ENCODE measurements at places on chromosomes 7 and 10.

GRCh38 chr7:46032353-46032752, 111.3 kb upstream of the IGFBP3 start:
- no peak for DNase-seq

DNA sequence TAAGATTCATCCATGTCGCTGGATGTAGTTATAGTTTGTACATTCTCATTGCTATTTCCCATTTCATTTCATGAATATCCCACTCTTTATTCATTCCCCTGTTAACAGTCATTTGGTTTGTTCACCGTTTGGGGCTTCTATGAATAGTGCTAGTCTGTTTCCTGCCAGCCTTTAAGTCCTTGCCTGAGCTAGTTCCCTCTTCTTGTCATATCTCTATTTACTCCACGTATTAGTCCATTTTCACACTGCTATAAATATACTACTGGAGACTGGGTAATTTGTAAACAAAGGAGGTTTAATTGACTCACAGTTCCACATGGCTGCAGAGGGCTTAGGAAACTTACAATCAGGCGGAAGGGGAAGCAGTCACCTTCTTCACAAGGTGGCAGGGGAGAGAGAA, 56.2 kb downstream of the PLCE1 start:
- DNase-seq, result no peak

DNA sequence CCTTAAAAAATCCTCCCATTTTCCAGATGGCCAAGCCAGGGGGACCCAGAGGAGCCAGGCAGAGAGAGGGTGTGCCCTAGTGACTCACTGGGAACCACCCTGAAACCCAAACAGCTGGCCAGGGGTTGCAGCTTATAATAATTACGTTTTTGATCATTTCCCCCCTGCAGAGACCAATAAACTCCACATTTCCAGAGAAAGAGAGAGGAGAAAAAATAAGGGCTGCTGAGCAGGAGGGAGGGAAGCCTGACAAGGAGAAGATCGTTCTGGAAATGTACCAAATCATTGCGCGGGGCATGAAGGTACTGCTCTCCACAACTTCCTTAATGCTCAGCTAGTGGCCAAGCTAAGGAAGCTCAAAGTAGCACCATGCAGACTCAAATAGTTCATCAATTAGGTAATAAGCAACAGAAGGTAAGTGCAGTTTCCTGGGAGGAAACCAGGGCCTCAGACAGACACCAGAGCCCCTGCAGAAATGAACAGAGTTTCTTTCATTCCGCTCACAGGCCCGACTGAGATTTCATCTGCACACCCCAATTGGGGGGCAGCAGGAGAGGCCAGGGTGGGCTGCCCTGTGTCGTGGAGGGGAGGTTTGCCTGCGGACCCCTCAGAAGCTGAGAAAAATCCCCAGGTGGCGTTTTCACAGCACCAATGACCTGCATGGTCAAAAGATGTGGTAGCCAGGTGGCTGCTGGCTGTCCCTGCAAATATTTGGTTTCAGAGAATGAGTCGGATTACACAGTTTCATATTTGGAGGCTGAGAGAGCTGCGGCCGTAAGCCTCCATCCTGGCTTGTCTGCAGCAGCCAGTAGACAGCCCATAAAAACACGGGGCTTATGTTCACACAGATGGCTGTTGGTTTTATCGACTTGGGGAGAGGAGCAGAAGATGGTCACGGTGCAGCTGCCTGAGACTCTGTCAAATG, 153.2 kb upstream of the LYZL2 start:
- no peak for DNase-seq

DNA sequence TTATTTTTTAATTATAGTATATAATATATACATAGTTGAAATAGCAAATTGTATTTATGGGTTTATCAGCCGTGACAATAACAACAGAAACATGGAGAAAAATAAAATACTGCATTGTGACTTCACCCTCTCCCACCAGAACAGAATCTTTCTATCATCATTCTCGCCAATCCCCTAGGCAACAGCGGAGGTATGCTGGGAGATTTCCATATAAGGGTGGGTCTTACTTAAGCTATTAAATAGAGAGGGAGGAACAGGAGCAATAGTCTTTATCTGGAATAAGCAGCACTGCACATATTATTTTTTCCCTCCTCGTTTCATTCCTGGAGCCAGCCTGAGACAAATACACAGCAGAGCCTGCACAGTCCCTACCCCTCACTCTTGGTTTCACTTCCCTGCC, 1214.9 kb downstream of the XPNPEP1 start:
- DNase-seq, result no peak

GRCh38 chr10:83301732-83302131, 837.6 kb upstream of the GHITM start:
- no peak for DNase-seq

DNA sequence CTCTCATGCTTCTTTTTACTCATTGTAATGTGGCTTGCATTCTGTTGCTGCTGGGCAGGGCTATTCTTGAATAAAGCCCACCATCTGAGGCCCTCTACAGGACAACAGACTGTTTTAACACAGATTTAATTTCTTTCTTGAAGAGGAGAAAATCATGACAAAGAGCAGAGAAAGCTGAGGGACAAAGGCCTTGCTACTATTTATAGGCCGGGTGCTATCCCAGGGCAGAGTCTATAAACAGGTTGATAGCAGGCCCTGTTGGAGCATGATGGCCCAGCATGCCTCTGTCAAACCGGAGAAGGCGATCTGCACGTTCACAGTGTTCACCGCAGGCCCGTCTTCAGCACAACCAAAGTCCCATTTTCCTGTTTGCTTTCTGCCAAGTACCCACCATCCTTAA, 3.0 kb downstream of the VIPR2 start:
- DNase-seq, result no peak

DNA sequence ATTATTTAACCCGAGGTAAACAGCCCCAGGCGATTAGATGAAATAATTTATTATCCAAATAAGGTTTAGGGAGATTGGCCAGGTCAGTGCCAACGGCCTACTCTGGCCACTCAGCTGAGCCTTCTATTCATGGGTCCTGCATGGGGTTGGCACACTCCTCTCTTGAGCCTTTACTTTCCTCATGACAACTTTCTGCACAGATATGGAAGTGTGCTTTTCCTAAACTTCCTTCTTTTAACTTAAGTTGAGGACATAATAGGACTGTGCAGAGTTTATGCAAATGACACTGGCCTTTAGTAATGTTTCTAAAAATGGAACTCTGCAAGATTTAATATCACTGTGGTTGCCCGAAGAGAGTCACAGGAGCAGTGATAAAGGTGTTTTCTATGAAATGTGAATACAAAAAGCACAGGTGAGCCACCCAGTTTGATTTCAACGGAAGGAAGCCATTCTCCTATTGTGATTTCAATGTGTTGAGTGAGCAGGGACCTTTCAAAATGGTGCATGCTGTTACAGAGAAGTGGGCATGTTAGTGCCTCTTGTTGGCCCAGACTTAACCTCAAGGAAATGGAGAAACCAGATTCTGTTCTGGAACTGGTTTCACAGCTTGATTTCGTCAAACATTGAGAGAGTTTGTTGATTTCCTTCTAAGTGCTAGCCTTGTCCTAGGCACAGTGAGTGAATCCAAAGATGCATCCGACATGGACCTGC, 55.7 kb downstream of the LYZL2 start:
- no peak for DNase-seq

- DNase-seq, result peak; percentile 32
Measured at GRCh38 chr7:101542527-101543241, 86.4 kb downstream of the MYL10 start.

- DNase-seq, result no peak
Measured at GRCh38 chr10:31770307-31770902, 158.2 kb downstream of the ARHGAP12 start.

DNA sequence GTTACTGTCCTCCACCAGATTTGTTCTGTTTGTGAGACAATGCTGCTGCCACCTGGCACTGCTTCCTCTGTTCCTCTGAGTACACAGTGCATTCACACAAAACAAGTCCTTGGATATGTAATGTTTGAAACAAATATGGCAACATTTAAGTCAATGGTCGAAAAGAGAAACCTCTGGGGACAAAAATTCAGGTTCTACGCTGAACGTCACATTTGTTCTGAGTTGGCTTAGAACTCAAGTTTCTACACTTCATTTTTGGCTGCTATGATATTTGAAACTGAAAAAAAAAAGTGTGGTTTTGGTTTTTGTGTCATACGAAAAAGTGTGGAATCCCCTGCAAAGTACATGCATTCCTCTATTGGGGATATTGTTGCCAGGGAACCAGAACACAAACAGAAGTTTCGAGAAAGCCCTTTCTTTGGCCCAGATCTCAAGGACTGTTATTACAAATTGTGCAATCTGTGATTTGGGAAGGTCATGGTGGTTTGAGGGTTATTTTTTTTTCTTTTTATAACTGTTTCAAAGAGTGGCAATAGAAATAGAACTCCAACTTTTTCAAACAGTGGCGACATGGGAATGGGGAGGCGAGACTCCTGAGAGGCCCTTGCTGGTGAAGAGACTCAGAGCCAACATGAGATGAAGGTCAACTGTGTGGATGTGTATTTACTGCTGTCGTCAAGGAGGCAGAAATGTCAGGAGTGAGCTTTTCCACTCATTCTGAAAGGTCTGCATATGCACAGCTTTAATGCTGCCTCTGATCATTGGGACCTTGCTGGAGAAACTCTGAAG, 127.5 kb downstream of the CUBN start:
- DNase-seq, result no peak

GRCh38 chr10:106493751-106494150, 670.8 kb downstream of the SORCS1 start:
- no peak for DNase-seq

- no peak for DNase-seq
Measured at GRCh38 chr10:75565286-75566251, 134.1 kb downstream of the LRMDA start.

DNA sequence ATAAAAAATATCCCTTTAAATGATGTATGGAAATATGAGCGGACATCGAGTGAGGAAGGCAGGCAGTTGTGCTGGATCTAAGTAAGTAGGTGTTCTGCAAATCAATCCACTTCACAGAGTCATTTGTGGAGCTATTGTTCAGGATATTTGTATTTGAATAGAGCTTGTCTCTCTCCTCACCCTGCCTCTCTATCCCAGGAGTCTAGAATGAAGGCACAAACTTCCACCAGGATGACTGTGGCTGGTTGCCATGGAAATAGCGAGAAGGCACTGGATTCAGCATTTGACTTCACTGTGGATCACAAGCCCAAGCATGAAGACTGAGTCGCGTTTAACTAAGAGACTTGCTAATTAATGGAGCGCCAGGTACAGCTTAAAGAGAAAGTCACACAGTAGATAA, 53.2 kb downstream of the NPY start:
- no peak for DNase-seq

DNA sequence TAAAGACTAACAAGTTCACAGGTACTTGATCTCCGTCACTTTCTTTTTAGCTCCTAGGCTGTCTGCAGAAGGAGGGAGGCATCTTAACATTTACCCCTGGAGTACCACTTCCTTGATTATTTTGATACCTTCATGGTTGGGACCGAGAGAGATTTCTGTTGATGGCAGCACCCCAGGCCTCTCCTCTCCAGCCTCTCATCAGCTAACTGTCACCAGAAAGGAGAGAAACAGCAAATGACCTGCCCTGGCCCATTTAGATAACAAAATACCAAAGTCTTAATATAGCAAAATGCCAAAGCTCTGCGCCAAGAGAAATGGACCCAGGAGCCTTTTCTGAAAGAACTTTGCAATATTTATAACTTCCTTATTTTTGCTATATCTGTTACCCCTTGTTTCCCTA, 30.0 kb upstream of the KLHL7 start:
- no peak for DNase-seq

GRCh38 chr10:97333601-97334369, 744 bp downstream of the FRAT2 start:
- DNase-seq, result no peak

DNA sequence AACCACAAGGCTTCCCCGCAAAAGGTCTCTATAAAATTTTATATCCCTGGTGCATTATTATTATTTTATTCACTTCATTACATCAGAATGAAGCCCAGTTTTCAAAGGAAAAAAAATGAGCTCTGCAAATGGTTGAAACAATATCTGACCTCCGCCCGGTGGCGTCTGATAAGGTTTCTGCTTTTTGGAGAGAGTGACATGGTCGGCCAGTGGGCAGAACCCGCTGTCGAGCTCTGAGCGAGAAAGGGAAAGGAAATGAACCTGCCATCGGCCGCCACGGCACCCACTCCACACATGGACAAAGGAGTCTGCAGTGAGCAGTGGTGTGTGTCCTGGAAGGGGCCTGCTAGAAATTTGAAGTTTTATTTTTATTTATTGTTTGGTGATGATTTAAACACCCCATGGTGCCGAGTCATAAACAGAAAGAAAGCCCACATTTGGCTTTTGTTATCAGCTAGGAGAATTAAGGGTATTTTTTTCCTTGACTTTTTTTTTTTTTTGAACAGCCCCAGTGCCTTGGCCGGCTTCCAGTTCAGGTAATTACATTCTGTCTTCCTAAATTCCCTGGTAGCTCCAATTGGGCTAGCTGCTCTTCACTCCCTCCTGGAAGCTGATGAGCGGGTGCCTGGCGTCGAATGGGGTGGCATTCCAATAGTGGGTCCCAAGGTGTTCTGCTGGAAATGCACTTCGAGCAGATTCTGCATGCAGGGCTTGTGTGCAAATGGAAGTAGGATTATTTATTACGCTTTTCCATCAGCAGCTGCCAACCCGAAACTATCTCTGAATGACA, 149.4 kb upstream of the MKI67 start:
- DNase-seq, result no peak

DNA sequence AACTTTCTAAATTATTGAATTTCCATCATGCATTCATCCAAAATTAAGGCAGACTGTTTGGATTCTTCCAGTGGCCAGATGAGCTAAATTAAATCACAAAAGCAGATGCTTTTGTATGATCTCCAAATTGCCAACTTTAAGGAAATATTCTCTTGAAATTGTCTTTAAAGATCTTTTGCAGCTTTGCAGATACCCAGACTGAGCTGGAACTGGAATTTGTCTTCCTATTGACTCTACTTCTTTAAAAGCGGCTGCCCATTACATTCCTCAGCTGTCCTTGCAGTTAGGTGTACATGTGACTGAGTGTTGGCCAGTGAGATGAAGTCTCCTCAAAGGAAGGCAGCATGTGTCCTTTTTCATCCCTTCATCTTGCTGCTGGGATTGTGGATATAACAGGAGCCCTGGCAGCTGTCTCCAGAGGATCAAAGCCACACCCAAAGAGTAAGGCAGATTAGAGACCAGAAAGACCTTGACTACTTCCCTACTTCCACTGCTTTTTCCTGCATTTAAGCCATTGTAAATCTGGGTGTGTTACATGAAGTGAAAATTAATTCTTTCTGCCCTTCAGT, 8.2 kb upstream of the CFAP69 start:
- no peak for DNase-seq

- DNase-seq, result no peak
Measured at GRCh38 chr7:29386196-29386765, 177.4 kb upstream of the PRR15 start.
